ENCODE measurements at places on chromosomes 2 and 18.

GRCh38 chr2:117981810-117982209 is 32.1 kb downstream of the CCDC93 start:
- DNase-seq = no peak

GRCh38 chr18:37674570-37674969 is 109.0 kb upstream of the CELF4 start:
- DNase-seq = no peak

GRCh38 chr2:195579776-195580555 is 77.1 kb upstream of the SLC39A10 start:
- DNase-seq = no peak

DNA sequence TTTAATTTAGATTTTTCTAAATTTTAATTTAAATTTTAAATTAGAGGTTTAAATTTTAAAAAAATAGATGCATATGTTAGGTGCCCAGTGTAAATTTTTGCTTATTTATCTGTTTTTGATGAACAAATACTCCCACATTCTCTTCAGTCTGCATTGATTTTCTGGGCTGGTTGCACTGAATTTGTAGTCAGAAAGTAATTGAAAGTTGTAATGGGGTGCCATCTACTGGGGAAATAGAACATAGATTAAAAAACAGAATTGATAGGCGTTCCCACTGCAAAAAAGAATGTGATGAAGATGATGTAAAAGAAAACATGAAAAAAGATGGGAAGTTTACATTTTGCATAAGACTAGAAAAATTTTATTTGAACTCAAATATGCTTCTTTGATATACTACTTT is 51.7 kb upstream of the CCDC85A start:
- DNase-seq = no peak

GRCh38 chr2:238985041-238985729 is 137.3 kb downstream of the TWIST2 start:
- DNase-seq = no peak

- DNase-seq = no peak
Observed at GRCh38 chr18:55382277-55382805, 205.7 kb downstream of the TCF4 start.

Data from activated CD8-positive, alpha-beta memory T cell treated with anti-CD3 and anti-CD28 coated beads for 1 hour (primary cell).